ENCODE measurements at places on chromosomes 13 and 19.

GRCh38 chr13:104987621-104988020, 1547.8 kb downstream of the EFNB2 start:
- DNase-seq: no peak

DNA sequence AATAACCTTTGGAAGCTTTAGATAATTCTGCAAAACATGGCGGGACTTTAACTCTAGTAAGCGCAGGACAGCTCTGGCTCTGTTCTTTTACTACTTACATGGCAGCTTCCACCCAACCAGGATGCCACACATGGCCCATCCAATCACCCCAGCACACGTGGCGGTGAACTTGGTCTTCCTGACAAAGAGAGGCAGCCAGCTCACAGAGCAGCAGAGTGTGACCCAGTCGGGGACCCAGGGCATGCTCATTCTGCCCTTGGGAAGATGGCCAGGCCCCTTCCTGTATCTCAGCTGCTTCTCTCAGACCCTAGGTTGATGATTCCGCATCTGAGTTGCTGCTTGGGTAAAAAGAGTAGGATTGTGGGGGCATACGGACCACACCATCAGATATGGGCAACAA, 172.1 kb downstream of the USP12 start:
- no peak for DNase-seq

GRCh38 chr13:114090476-114090875, 41.9 kb downstream of the RASA3 start:
- DNase-seq: no peak

DNA sequence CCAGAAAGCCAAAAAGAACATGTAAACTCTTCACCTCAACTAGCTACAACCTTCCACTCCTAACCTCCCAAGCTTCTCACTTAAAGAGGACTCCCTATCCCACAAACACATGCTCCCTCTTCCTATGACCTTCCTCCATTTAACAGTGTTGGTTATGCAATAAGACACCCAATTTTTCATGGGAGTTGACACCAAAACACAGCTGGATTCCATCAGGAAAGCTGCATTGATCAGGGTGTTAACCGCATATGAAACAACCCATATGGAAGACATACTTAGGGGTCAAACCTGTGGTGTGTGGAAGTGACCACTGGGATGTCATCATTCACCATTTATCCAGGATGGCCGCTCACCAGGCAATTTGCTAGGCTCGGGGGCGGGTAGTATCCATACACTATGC, 21.9 kb downstream of the ZNF473 start:
- DNase-seq: no peak

DNA sequence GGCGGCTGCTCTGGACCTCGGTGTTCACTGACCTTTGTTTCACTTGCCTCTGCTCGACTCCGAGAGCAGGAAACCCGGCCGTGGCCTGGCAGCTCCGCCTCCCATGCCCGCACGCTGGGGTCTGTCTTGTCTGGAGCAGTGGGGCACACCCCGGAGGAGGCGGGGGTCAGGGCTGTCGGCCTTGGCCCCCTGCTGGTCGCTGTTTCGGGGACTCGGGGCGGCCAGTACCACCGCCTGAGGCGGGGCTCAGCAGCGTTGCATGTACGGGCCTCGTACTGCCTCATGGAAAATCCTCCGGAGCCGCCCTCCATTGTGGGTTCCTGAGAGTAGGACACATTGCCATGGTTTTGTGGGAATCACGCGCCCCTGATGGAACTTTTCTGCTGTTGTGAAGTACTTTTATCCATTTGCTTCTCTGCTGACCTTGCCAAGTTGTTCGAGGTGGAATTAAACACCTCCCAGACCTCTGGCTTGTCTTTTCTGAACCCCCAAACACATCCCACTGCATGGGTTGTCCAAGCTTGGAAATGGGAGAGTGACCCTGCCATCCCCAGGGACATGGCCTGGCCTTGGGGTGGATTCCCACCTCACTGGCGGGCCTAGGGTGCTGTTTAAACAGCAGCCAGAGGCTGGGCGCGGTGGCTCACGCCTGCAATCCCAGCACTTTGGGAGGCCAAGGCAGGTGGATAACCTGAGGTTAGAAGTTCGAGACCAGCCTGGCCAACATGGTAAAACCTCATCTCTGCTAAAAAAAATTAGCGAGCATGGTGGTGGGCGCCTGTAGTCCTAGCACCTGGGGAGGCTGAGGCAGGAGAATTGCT, 5.5 kb upstream of the NDUFS7 start:
- no peak for DNase-seq

- DNase-seq: peak; percentile 93
Measured at GRCh38 chr19:7533925-7534480, 1.5 kb upstream of the PNPLA6 start.

DNA sequence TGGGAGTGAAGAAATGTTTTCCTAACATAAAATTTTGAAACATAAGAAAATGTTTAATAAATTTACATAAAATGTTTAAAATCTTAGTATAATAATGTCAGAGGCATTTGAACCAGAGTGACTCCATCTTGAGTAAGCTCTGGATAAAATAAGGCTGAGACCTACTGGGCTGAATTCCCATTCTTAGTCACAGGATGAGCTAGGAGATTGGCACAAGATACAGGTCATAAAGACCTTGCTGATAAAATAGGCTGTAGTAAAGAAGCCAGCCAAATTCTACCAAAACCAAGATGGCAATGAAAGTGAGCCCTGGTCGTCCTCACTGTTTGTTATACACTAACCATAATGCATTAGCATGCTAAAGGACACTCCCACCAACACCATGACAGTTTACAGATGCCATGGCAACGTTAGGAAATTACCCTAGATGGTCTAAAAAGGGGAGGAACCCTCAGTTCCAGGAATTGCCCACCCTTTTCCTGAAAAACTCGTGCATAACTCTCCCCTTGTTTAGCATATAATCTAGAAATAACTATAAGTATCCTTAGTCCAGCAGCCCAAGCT, 1184.0 kb downstream of the UQCRFS1 start:
- DNase-seq: no peak

DNA sequence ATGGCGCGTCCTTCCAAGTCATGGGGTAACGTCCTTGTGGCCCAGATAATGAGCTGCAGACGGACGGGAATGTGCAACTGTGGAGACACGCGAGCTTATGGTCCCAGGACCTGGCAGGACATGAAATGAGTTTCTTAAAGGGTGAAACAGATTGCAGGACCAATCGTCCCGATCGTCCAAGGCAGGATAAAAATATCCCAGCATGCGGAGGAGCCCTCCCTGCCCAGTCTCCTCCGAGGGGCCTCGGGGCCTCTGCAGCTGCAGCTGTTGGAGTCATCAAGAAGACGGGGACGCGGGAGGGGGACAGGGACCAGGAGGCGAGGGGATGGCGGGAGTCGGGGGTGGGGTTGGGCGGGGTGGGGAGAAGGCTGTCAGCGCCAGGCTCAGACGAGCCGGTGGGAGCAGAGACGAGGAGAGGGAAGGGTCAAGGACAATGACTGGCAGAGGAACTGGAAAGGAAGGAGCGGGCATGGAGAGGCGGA, 14.4 kb upstream of the GARIN5A start:
- no peak for DNase-seq

DNA sequence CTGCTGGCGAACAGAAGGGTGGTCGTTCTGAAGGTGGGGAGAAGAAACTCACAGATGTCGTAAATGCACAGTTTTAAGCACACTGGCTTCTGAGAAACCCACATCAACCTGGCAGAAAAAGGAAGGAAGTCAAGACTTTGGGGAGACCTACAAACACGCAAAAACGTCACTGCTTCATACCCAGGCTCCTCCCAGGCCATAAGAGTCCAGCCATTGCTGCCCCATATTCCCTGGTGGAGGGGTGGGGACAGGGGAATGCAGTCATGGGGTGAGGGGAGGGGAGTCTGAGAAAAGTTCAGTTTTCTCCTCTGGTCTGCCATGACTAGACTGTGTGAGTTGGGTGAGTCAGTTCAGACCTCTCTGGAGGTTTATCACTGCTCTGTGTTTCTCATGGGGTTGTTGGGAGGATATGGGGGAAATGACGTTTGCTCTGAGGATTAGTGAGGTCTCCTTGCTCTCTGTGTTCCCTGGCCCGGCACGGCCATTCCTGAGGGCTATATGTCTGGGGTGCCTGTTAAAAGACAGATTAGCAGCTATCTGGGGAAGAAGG, 139.0 kb downstream of the FLT1 start:
- DNase-seq: peak; percentile 98

DNA sequence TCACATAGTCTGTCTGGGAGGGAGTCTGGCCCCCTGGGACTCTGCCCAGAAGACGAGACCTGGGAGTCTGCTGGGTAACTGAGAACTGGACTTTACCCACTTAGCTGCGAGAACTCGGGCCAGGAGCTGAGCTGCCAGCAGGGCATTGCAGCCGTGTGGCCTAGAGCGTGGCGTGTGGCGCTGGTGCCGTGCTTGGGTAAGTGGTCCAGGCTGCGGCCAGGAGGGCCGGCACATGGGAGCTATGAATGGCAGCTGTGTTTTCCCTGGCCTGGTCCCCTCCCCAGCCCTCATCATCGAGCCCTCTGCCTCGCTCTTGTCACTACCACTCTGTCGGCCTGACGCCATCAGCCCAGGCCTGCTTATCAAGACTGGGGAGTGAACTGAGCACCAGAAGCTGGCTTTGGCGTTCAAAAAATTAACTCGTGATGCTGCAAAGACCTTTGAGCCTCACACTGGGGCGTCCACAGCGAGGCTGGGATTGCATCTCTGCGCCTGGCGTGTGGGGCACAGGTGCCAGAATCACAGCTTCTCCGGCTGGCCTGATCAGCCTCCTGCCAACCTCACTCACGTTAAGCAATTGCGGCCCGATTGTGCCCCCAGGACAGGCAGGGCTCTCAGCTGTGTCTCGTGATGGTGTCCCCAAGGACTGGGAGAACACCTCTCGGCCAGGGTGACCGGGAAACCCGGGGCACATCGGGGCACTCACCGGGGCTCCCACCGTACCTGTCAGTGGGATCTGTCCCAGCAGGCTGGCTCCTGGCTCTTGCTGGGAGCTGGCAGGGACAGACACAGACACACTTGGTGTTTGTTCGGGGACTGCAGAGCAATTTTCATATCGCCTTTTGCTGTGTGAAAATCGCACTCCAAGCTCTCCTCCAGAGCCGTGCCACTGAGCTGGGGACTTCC, 85.9 kb downstream of the KDM4B start:
- DNase-seq: no peak

DNA sequence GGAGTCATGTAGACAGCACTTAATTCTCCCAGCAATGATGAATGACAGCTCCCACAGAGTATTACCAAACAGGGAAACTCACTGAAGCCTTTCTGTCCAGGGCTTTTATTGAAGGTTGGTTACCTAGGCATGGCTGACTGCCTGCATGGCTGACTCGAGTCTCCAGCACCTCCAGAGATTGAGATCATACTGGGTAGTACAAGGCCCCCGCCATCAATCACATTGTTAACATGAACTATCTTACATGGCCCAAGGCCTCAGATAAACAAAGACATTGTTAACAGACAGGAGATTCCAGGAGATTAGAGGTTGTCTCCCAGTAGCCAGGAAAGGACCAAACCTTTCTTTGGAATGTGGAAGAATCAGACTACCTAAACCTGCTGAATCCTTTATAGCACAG, 128.3 kb upstream of the LSM14A start:
- no peak for DNase-seq

GRCh38 chr13:111115061-111115964, at the start of gene ARHGEF7:
TSS of gene ARHGEF7 (plus strand) at chr13:111115310. CDS start at chr13:111115527, 217 bp downstream.
- DNase-seq: no peak

DNA sequence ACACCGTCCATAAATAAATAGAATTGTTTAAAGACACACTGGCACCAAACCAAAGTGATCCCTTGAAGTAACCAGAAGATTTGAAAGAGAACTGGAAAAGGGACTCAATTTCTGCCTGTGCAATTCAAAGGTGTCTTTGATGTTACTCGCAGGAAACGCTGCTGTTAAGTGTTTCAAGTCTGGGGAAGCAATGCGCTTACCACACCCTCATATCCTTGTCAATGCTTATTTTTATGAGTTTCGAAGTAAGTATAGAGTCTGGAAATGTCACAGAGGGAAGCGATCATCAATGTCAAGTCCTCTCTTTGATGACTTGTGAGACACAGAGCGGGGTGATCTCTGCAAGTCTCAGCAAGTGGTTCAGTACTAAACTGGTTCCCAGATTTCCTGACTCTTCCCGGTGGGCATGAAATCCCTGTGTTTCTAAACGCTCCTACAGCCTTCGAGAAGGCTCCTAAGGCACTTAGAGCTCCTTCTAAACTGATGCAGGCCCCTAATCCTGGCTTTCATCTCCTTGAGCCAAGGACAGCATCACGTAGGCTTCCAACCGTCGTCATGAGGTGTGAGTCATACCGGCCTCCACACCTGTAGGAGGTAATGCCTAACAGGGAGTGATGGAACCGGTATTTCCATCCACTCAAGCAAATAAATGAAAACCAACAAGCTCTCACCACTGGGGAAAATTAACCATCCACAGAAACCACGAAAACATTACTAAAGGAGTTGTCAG, 22.8 kb downstream of the SYDE1 start:
- no peak for DNase-seq

GRCh38 chr19:49771674-49772139, 4.9 kb downstream of the AP2A1 start:
- no peak for DNase-seq

GRCh38 chr13:70960841-70961443, 852.7 kb upstream of the KLHL1 start:
- DNase-seq: peak; percentile 45

GRCh38 chr19:17579661-17580244, 24.3 kb downstream of the COLGALT1 start:
- peak; percentile 63 for DNase-seq

DNA sequence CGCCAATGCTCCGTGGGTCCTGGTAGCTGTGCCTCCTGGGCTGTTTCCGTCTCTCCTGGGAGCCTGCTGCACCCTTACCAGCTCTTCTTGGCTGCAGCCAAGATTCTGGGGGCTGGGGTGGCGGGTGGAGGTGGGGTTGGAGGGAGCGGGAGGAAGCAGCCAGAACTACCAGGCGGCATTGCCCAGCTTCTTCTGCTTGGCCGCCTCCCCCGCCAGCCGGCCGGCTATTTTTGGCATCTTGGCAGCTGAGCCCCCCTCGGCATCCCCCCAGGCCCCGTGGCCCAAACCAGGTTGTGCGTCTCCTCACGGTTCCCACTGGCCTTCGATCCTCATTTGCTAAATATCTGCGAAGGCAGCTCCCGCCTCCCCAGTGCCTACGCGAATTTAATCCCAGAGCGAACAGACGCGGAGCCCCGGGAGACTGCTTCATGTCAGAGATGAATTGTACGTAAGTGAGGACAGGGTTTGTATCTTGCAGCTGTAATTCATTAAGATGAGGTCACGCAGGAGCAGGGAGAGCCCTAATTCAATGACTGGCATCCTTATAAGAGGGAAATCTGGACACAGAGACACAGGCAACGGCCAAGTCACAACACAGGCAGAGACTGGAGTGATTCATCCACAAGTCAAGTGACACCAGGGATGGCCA, 12.8 kb upstream of the PEAK3 start:
- DNase-seq: no peak

- DNase-seq: no peak
Measured at GRCh38 chr19:27833031-27833430, 1379.9 kb downstream of the UQCRFS1 start.

- DNase-seq: no peak
Measured at GRCh38 chr19:41926763-41927496, 1.3 kb downstream of the ERFL start.

DNA sequence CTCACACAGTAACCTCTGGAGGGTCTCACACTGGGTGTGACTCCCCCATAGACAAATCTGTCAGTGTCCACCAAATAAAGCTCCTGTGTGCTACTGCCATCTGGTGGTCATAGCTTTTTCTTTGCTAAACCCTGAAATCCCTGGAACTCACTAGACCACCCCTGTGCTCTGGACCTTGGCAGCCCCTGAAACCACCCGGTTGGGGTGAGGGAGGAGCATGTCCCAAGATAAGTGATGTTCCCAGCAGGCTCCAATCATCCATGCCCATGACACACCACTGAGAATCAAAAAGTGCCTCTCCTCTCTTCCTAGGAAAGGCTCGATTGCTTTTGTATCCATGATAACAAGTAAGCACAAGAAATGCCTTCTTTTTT, 6.5 kb upstream of the HSD17B14 start:
- peak; percentile 39 for DNase-seq

GRCh38 chr13:98570929-98571372, 6.0 kb downstream of the STK24 start:
- DNase-seq: peak; percentile 52
